ENCODE measurements at places on chromosomes 5 and 9. TPM values are rescaled to one million over a fixed set of nuclear protein-coding genes. Genes with fewer than 3 reads are reported as not detected.

DNA sequence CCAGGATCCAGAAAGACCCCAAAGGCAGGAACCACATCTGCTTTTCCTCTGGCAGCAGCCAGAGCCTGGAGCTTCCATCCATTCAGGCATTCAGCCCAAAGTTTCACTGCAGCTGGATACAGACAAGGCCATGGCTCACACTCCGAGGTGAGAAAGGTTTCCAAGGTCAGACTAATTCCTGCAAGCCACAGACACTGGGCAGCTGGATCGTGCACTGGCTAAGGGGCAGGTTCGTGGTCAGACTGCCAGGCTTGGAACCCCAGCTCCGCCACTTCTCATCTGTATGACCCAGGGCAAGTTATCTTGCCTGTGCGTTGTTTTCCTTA is 36.9 kb downstream of the SPOCK1 start:
- H3K36me3 ChIP-seq, result no peaks in the 10 kb centered on the region
- DNase-seq, result no peak
- H3K4me3 ChIP-seq, result no peak overlapping the region

The SPATA31D4 gene
- not detected for total RNA-seq

The PCDHB8 gene
- total RNA-seq, result not detected

The WDR38 gene
- total RNA-seq, result not detected

GRCh38 chr5:110769000-110769681 is 30.3 kb downstream of the SLC25A46 start:
- no peaks in the 10 kb centered on the region for H3K27me3 ChIP-seq
- peak; percentile 27 for DNase-seq
- H3K36me3 ChIP-seq, result no peaks in the 10 kb centered on the region
- H3K4me3 ChIP-seq, result no peak overlapping the region
- H3K4me1 ChIP-seq, result peaks cover 19% of the 10 kb centered on the region

The PCDHGB7 gene
- 1.2 TPM for total RNA-seq

- H3K4me3 ChIP-seq, result peak within 1 kb of the TSS; percentile 83
- H3K27me3 ChIP-seq, result no peaks in the 10 kb centered on the region
- peak within 1 kb of the TSS; percentile 25 for H3K27ac ChIP-seq
- H3K36me3 ChIP-seq, result peaks cover 5% of the 10 kb centered on the region
Observed at GRCh38 chr5:32710550-32711361, at the start of gene NPR3. NPR3 (plus strand) TSS chr5:32711321; CDS start chr5:32711777, 456 bp downstream.

- no peaks in the 10 kb centered on the region for H3K4me1 ChIP-seq
- no peaks in the 10 kb centered on the region for H3K36me3 ChIP-seq
- no peak overlapping the region for H3K27ac ChIP-seq
- DNase-seq, result no peak
Observed at GRCh38 chr9:68601081-68601480, 60.4 kb upstream of the TMEM252 start.

DNA sequence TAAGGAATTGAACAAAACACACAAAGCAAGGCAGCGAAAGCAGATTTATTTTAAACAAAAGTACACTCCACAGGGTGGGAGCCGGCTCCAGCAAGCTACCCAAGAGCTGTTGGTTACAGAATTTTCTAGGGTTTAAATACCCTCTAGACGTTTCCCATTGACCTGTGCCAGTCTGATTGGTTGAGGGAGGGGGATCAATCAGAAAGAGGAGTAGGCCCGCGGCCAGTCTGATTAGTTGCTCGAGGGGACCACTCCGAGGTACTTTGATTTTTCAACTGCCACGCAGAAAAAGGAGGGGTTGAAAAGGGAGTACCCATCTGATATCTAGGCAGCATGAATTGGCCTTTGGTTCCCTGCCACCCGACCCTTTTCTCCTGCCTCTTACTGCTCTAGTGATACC is 998 bp downstream of the SRP19 start:
- H3K27ac ChIP-seq, result peak overlapping the region; percentile 94
- peaks cover 13% of the 10 kb centered on the region for H3K4me1 ChIP-seq
- DNase-seq, result no peak
- H3K27me3 ChIP-seq, result peaks cover 14% of the 10 kb centered on the region

The CXCL14 gene
- not detected for total RNA-seq

- no peaks in the 10 kb centered on the region for H3K36me3 ChIP-seq
- DNase-seq, result no peak
- H3K4me3 ChIP-seq, result no peak overlapping the region
- H3K4me1 ChIP-seq, result peaks cover 5% of the 10 kb centered on the region
- peaks cover 48% of the 10 kb centered on the region for H3K27me3 ChIP-seq
- no peak overlapping the region for H3K27ac ChIP-seq
Observed at GRCh38 chr5:31574772-31575171, 42.7 kb downstream of the C5orf22 start.

- H3K36me3 ChIP-seq, result peaks cover 46% of the 10 kb centered on the region
- DNase-seq, result peak; percentile 59
- H3K27ac ChIP-seq, result peak overlapping the region; percentile 64
- H3K4me1 ChIP-seq, result peaks cover 20% of the 10 kb centered on the region
Observed at GRCh38 chr9:120783602-120784047, 9.6 kb downstream of the FBXW2 start.

- DNase-seq, result no peak
- H3K27ac ChIP-seq, result no peak overlapping the region
- H3K4me3 ChIP-seq, result no peak overlapping the region
- H3K27me3 ChIP-seq, result no peaks in the 10 kb centered on the region
- peaks cover 13% of the 10 kb centered on the region for H3K4me1 ChIP-seq
Observed at GRCh38 chr5:17147617-17148016, 69.8 kb upstream of the BASP1 start.

- H3K27me3 ChIP-seq, result peaks cover 73% of the 10 kb centered on the region
- no peaks in the 10 kb centered on the region for H3K4me1 ChIP-seq
- DNase-seq, result no peak
- H3K27ac ChIP-seq, result no peak overlapping the region
Observed at GRCh38 chr9:19665146-19665863, 123.5 kb downstream of the SLC24A2 start.

The GLDC gene
- 2.9 TPM for total RNA-seq

The RFK gene
- total RNA-seq, result 27.0 TPM

- no peaks in the 10 kb centered on the region for H3K4me1 ChIP-seq
- no peak for DNase-seq
- H3K36me3 ChIP-seq, result peaks cover 14% of the 10 kb centered on the region
- H3K27me3 ChIP-seq, result no peaks in the 10 kb centered on the region
Observed at GRCh38 chr9:110405858-110406443, 68.3 kb upstream of the TXNDC8 start.

The LURAP1L gene
- total RNA-seq, result 59.2 TPM
